HFFc6 (cell line): ENCODE measurements at places on chromosomes 2 and 18.

DNA sequence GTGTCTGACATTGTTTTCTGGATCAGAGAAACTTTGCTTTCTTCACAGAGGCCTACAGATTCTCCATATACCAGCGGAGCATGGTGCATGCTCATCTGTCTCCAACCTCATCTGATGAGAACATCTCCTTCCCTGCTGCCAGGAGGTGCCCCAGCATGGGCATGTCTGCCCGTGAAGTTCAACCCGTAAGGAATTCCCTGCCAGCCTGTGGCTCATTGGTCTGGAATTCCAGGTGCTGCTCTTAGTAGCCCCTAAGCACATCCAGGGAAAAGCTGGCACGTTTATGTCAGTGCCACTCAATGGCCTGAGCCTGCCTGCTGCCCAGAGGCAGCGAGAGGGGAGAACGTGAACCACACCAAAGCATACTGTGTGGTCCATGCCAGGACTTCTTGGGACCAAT lies 1.7 kb upstream of the SP100 start:
- no peak for DNase-seq

DNA sequence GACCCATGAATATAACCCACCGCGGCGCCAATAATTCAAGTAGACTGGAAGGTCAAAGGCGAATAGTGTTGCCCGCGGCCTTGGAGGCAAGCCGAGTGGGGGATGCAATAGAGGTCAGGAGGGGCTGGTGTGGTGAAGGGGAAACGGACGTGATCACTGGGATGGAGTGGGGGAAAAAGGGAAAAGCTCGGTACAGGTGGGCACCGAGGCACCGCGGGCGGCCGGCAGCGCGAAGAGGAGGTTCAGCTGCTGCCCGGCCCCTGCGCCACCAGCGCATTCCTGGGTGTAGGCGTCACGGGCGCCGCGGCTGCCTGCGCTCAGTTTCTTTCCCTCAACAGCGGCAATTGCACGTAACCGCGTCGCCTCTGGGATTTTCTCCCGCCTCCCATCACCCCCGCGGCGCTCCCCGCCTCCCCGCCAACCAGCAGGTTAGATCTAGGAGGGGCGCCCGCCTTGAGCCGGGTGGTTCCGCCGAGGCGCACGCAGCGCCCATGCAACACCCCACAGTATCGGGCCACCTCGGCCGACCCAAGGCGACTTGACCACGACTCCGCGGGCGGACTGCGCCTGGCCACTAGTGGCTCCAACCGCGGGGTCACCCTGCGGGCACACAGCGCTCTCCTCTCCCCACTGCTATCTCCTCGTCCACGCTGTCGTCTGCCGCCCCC lies 1.5 kb downstream of the RND3 start:
- DNase-seq: peak; percentile 74

DNA sequence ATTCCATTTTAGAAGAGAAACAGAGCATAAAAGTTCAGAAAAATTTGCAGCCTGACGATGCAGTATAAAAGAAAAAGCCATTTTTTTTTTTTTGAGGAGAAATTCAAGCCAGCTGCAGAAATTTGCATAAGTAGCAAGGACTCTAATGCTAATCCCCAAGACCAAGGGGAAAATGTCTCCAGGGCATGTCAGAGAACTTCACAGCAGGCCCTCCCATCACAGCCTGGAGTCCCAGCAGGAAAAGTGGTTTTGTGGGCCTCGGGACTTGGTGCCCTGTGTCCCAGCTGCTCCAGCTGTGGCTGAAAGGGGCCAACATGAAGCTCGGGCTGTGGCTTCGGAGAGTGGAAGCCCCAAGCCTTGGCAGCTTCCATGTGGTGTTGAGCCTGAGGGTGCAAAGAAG lies 325.3 kb upstream of the HNMT start:
- no peak for DNase-seq

- no peak for DNase-seq
Observed at GRCh38 chr2:71610671-71611070, 157.3 kb downstream of the DYSF start.

GRCh38 chr18:65547046-65547445 lies 203.8 kb upstream of the CDH7 start:
- DNase-seq: no peak

DNA sequence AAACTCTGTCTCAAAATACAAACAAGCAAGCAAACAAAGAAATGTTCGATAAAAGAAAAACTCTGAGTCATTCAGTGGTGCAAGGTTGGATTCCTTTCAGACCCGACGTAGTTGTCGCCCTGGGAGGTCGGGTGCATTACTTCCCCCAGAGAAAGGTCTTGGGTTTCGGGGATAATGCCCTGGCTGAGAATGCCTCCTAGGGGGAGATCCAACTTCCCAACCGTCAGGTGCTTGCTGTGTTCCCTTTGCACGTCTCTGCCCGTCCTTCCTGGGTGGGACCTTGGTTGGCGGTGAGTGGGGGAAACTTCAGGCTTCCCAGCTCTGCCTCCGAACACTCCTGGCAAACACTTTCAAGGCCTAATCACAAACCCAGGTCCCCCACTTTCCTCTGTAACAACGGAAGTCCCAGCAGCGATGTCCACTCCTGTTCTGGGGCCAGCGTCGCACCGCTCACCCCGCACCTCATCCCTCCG lies 609 bp downstream of the TPGS2 start:
- peak; percentile 42 for DNase-seq

DNA sequence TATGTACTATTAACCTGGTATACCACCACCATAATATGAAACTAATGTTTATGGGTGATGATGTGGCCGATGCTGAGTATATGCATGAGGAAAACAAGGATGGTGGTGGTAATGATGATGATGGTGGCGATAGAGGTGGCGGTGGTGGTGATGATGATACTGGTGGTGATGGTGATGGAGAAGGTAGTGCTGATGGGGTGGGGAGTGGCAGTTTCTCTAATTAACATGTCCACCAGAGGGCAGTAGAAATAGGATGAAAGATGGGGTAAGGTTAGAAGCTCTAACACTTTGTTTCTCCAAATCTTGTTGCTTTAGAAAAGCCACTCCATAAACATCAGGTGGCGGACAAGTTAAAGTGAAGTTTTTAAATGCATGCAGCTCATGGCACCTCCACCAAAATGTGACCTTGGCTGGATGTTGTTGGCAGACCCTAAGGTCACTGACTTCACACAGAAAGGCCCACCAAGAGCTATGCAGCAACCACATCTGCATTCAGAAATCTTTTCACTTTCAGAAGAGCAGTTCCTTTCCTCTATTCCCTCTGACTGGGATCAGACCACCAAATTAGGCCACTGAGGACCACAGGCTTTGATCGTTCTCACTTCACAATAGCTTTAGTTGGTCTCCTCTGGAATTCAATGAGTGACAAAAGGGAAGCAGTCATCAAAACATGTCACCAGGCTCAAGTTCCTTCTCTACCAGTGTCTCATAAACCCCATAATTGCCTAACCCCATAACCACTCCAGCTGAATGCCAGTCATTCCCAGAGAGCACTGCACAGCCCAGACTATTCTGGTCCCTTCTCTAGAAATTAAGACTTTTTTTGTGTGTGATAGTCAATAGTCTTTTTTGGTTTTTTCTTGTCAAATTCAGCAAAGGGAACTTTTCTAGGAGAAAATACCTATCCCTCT lies 7.5 kb upstream of the BCL11A start:
- peak; percentile 35 for DNase-seq

DNA sequence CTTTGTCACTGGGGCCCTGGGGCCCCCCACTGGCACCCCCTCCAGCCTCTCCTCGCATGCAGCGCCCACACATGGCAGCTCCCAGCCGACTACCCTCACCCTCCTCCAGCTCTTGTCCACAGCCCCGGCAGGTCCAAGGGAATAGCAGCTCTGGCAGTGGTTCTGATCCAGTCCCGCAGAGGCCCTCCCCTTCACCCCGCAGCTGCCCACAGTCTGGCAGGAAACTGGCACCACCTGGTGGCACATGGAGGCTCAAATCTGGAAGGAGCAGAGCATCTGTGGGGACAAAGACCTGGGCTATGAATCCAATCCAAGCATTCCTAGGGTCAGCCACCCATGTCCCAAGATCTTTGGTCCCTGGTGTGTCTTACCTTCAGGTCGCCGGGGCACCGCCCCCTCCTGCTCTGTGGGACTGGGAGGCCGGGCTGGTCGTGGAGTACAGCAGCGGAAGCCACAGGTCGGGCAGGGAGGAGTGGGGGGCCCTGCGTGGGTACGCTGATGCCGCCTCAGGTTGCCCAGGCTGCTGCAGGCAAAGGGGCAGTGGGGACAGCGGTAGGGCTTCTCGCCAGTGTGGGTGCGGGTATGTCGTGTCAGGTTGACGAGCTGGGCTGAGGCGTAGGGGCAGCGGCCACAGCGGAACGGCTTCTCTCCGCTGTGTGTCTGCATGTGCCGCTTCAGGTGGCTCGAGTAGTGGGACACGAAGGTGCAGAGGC lies 2.3 kb downstream of the ZNF513 start:
- DNase-seq: no peak

DNA sequence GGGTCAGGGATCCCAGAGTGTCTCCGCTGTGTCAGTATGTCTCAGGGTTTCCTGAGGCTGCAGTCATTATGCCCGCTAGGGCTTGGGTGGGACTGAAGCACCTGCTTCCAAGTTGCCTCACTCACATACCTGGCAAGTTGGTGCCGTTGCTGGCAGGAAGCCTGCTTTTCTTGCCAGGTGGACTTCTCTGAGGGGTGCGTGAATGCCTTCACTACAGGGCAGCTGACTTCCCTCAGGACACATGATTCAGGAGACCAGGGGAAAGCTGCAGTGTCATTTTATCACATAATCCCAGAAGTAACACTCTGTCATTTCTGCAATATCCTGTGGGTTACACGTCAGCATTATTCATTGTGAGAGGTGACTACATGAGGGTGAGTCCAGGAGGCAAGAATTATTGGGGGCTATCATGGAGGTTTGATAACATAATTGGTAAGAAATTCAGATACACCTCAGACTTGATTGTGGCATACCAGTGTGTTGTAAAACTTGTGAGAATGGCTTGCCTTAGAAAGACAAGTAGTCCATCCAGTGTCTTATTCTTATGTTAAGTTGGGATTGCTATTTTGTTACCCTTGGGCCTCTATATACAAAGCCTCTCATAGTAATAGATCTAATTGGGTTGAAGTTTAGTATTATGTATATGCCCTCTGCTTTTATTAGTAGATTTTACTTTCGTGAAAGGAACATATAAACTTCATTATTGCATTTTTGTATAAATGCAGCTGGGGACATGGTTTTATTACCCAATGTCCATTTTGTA lies 44.1 kb downstream of the NEDD4L start:
- DNase-seq: no peak

DNA sequence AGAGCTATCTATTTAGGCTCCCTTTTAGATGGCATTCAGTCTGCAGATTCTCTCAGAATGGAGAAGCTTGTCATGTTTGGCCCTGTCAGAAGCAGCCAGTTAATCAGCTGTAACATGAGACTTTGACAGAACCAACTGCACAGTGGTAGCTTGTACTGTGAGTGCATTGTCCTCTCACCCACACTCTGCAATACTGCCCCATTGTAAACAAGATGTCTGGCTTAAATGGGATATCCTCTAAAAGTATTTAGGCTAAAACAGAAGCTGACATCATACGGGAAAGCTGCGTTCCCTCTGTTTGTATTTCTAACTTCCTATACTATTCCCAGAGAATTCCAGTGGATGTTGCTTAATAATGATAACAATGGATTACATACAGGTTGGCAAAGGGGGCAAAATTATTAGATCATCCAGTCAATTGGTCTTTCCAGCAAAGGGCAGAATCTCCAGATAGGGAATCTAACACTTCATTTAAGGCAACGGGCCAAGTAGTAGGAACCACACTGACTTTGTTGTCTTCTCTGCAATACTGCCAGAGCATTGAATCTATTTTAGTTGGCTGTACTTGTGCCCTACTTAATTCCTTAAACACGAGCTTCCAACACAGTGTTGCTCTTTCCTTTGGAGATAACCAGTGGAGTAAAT lies 15.4 kb upstream of the STAT4 start:
- peak; percentile 35 for DNase-seq

DNA sequence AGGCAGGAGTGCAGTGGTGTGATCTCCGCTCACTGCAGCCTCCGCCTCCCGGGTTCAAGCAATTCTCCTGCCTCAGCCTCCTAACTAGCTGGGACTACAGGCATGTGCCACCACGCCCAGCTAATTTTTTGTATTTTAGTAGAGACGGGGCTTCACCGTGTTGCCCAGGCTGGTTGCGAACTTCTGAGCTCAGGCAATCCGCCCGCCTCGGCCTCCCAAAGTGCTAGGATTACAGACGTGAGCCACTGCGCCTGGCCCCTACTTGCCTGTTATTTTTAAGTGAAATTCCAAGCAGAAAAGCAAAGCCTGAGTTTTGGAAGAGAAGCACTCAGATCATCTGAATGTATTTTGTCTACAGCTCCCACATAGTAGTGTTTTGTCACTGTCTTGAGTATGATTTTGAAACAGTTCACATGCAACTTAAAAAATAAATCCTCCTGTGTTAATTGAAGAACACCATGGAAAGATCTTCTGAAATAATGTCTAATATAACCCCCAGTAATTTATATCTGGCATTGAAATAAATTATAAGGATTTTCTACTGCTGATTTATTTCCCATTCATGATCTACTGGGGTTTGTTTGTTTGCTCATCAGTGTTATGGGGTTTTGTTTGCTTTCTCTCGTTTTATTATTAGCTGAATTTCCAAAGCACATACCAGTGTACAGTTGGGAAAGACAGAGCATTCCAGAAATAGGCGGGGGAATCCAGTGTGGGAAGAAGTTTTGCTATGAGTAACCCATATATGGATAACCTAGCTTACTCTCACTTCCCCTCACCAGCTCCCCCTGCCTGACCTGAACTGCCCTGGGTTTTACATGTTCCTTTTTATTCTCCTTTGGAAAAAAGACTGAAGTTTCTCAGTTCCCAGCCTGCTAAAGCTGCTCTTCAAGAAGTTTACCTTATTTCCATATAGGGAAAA lies 80.1 kb upstream of the MAP3K20 start:
- peak; percentile 89 for DNase-seq

DNA sequence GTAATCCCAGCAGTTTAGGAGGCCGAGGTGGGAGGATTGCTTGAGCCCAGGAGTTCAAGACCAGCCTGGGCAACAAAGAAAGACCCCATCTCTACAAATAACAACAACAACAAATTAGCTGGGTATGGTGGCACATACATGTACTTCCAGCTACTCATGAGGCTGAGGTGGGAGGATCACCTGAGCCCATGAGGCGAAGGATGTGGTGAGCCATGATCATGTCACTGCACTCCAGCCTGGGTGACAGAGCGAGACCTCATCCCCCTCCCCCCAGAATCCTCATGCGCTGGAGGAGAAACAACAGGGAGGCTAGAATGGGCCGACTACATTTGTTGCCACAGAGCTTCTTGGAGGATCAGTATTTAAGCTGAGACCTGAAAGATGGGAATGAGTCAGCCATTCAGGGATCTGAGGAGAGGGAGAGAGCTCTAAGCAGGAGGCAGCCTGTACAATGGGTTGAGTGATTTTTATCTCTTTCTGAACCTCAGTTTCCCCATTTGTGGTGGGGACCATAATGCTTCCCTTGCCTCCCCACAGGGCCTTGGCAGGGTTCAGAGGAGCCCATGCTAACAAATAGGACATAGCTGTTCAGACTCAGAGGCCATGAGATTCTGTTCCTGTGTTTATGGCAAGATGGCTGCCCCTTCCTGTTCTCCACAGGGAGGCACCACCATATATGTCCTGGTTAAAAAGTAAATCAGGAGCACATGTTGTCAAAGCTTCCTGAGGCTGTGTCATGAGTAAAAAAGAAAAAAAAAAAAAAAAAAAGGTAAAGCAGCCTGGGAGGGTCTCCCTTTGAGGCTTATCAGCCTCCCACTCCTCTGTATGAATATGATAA lies 131.4 kb upstream of the HAAO start:
- no peak for DNase-seq
